Fibroblast of villous mesenchyme (primary cell): ENCODE measurements at places on chromosomes 5 and 9. TPM values are rescaled to one million over a fixed set of nuclear protein-coding genes. Genes with fewer than 3 reads are reported as not detected.

Gene LHX6
- not detected in 2 replicates for total RNA-seq

Gene STPG3
- total RNA-seq = not detected in 2 replicates

Gene HMCN2
- under 0.01 TPM in 1 of 2 replicates, not detected in the other for total RNA-seq

Gene CTSL
- 156 and 163 TPM in 2 replicates for total RNA-seq

Gene AGXT2
- under 0.01 TPM in 1 of 2 replicates, not detected in the other for total RNA-seq

Gene TXNDC8
- total RNA-seq = not detected in 2 replicates

Gene ADAMTS13
- 1.3 TPM in 2 replicates for total RNA-seq

Gene FBN2
- 81.6 and 137 TPM in 2 replicates for total RNA-seq

Gene C5orf24
- total RNA-seq = 46.4 and 59.6 TPM in 2 replicates

Gene SURF2
- 12.1 and 16.1 TPM in 2 replicates for total RNA-seq

Gene ECM2
- 2.3 and 2.6 TPM in 2 replicates for total RNA-seq

Gene CSF1R
- total RNA-seq = under 0.01 TPM in 2 replicates

Gene MRPL36
- total RNA-seq = 49.7 and 55.1 TPM in 2 replicates

Gene ZBED3
- total RNA-seq = 1.3 and 2.6 TPM in 2 replicates

Gene PFN3
- not detected in 2 replicates for total RNA-seq

Gene AJM1
- 0.86 and 1.3 TPM in 2 replicates for total RNA-seq

Gene TRPM3
- total RNA-seq = under 0.01 TPM in 2 replicates

Gene PCDHGA8
- total RNA-seq = 3.0 and 3.2 TPM in 2 replicates

Gene VLDLR
- 4.7 and 9.0 TPM in 2 replicates for total RNA-seq

Gene CREBRF
- total RNA-seq = 8.1 and 15.5 TPM in 2 replicates

Gene C5orf52
- total RNA-seq = not detected in 2 replicates

Gene ZNF346
- 20.3 and 20.6 TPM in 2 replicates for total RNA-seq

Gene F2RL2
- total RNA-seq = 29.8 and 43.2 TPM in 2 replicates

Gene PKN3
- 2.6 and 3.5 TPM in 2 replicates for total RNA-seq

Gene RABEPK
- total RNA-seq = 32.0 and 33.8 TPM in 2 replicates

Gene EIF4E1B
- not detected in 2 replicates for total RNA-seq

Gene ZBTB26
- 3.5 and 4.3 TPM in 2 replicates for total RNA-seq

Gene GABRG2
- under 0.01 TPM in 2 replicates for total RNA-seq

Gene OCLN
- total RNA-seq = 0.43 and 0.64 TPM in 2 replicates

Gene BDP1
- total RNA-seq = 22.5 and 28.5 TPM in 2 replicates

Gene DMXL1
- total RNA-seq = 49.6 and 54.8 TPM in 2 replicates

Gene PCDHA4
- 0.32 and 0.43 TPM in 2 replicates for total RNA-seq

Gene SOWAHA
- under 0.01 TPM in 2 replicates for total RNA-seq

Gene ALDH7A1
- total RNA-seq = 28.7 and 34.5 TPM in 2 replicates

Gene DBH
- total RNA-seq = not detected in 2 replicates

Gene CRHBP
- total RNA-seq = not detected in 2 replicates

Gene SECISBP2
- total RNA-seq = 23.3 and 27.4 TPM in 2 replicates
